ENCODE measurements at places on chromosomes 7 and 10. TPM values are rescaled to one million over a fixed set of nuclear protein-coding genes. Genes with fewer than 3 reads are reported as not detected.

Gene EGR2
- 0.43 TPM for total RNA-seq

Gene SCART1
- 0.47 TPM for total RNA-seq

Gene ARMC3
- total RNA-seq = 0.55 TPM

Gene SMARCD3
- total RNA-seq = 10.4 TPM

Gene ODAD2
- total RNA-seq = 0.13 TPM

Gene CTAGE8
- not detected for total RNA-seq

Gene FAS
- total RNA-seq = 39.2 TPM

Gene NRG3
- not detected for total RNA-seq

Gene TMUB1
- total RNA-seq = 36.3 TPM

Gene PPP1R9A
- 3.1 TPM for total RNA-seq

Gene CCDC126
- 3.8 TPM for total RNA-seq

Gene MSS51
- total RNA-seq = 0.71 TPM

Gene CDK14
- 0.42 TPM for total RNA-seq

Gene ASZ1
- total RNA-seq = not detected

Gene EMX2
- total RNA-seq = not detected

Gene COL1A2
- total RNA-seq = 0.07 TPM

Gene INMT
- total RNA-seq = not detected

Gene MINDY4
- total RNA-seq = 3.1 TPM

Gene AKR1D1
- total RNA-seq = not detected

Gene COL28A1
- 0.53 TPM for total RNA-seq

All from A549 treated with CORT108297 at 1 μM for 4 hours (cell line).